Osteoblast (primary cell): ENCODE measurements at places on chromosomes 2 and 18. TPM values are rescaled to one million over a fixed set of nuclear protein-coding genes. Genes with fewer than 3 reads are reported as not detected.

DNA sequence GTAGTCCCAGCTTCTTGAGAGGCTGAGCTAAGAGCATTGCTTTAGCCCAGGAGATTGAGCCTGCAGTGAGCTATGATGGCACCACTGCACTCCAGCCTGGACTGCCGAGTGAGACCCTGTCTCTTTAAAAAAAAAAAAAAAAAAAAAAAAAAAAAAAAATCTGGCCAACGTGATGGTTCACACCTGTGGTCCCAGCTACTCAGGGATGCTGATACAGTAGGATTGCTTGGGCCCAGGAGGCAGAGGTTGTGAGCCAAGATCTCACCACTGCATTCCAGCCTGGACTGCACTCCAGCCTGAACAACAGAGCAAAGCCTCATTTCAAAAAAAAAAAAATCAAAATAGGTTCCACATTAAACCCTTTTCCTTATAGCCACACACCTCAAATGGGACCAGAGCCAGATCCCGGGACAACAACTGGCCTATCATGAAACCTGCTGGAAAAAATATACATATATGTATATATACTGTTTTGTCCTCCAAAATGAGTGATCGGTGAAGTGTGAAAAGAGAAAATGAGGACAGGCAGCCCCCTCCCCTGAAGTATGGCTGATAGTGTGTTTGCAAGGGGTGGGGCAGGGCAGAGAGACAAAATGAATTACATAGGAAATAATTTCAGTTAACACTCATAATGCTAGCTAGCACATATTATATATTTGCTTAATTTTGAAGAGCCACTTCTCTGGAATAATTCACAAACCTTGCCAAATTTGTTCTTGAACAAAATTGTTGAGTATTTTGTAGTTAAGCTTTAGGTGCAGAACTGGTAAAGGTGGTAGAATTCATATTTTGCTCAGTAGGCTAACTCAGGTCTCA lies 22.9 kb downstream of the MAPRE2 start:
- H3K27me3 ChIP-seq = no peaks in the 10 kb centered on the region
- H3K4me3 ChIP-seq = no peak overlapping the region
- H3K4me1 ChIP-seq = no peaks in the 10 kb centered on the region
- no peak for DNase-seq
- no peak overlapping the region for H3K27ac ChIP-seq
- no peaks in the 10 kb centered on the region for H3K36me3 ChIP-seq

GRCh38 chr18:6058941-6059340 lies 163.6 kb upstream of the TMEM200C start:
- H3K27me3 ChIP-seq = no peaks in the 10 kb centered on the region
- DNase-seq = no peak
- no peak overlapping the region for H3K4me3 ChIP-seq
- no peaks in the 10 kb centered on the region for H3K36me3 ChIP-seq
- H3K4me1 ChIP-seq = peaks cover 24% of the 10 kb centered on the region
- no peak overlapping the region for H3K27ac ChIP-seq

DNA sequence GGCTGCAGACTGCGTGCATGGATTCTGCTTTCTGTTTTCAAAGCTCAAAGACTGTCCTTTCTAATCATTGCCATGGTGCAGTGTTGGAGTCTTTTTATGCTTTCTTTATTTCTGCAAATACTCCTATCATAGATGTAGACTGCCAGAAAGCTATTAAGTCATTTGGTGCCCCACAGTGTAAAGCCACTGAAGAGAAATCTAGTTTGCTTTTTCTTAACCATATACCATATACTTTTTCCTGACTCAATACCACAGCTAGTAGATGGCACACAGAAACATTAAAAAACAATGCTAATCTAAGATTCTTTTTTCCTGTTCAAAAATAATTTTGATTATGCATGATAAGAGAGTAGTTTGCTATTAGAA lies 109.9 kb upstream of the RAB27B start:
- no peak overlapping the region for H3K27ac ChIP-seq
- peaks cover 11% of the 10 kb centered on the region for H3K4me1 ChIP-seq
- H3K4me3 ChIP-seq = peak overlapping the region; percentile 71
- H3K36me3 ChIP-seq = no peaks in the 10 kb centered on the region

- no peaks in the 10 kb centered on the region for H3K27me3 ChIP-seq
- no peaks in the 10 kb centered on the region for H3K36me3 ChIP-seq
- no peak overlapping the region for H3K4me3 ChIP-seq
These were observed 46.9 kb downstream of the RMDN2 start for GRCh38 chr2:37971971-37972370.

DNA sequence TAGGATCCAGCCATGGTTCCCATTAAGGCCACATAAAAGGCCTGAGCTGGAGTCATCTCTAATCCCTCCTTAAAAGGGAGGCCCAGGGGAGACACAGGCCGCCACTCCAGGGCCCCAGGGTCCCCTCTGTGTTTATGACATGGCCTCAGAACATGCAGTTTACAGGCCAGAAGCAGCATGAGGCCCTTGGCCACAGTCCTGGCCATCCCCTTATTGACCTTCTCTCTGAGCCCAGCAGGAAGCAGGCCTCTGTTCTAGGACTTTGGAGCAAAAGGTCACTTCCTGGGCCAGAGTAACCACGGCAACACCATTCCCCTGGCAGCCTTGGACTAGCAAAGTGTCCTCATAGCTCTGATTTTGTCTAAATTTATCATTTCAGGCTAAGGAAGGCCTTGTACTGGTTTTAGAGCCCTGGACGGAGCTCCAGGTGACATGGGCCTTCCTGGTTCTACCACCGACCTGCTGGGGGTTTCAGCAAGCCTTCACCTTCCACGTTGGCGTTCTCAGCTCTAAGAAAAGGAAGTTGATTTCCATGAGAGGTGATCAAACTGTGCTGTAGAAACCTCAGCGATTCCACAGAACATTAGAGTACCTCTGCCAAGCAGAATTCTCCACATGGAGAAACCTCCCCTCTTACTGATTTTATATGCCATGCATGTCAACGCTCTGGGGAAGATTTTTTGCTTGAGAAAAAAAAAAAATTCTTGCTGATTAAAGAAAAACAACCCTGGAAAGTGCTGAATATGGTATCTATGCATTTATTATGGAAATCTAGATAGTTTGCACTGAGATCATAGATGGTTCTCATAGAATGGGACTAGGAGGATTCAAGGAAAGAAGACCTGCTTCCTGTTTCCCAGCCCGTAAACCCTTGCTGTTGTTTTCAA lies 53.7 kb downstream of the HS1BP3 start:
- no peaks in the 10 kb centered on the region for H3K36me3 ChIP-seq
- peaks cover 39% of the 10 kb centered on the region for H3K4me1 ChIP-seq
- H3K27ac ChIP-seq = peak overlapping the region; percentile 17

- peaks cover 15% of the 10 kb centered on the region for H3K4me1 ChIP-seq
- H3K27ac ChIP-seq = no peak overlapping the region
- H3K36me3 ChIP-seq = no peaks in the 10 kb centered on the region
These were observed 1.9 kb downstream of the CYP26B1 start for GRCh38 chr2:72145658-72146329.

GRCh38 chr2:178008636-178009289 lies 63.8 kb downstream of the PDE11A start:
- no peaks in the 10 kb centered on the region for H3K36me3 ChIP-seq
- no peak overlapping the region for H3K4me3 ChIP-seq
- H3K27me3 ChIP-seq = no peaks in the 10 kb centered on the region
- no peaks in the 10 kb centered on the region for H3K4me1 ChIP-seq
- no peak for DNase-seq
- no peak overlapping the region for H3K27ac ChIP-seq

GRCh38 chr2:75573145-75573878 lies 12.6 kb upstream of the EVA1A start:
- H3K4me3 ChIP-seq = no peak overlapping the region
- no peaks in the 10 kb centered on the region for H3K36me3 ChIP-seq
- H3K27me3 ChIP-seq = no peaks in the 10 kb centered on the region
- DNase-seq = no peak

DNA sequence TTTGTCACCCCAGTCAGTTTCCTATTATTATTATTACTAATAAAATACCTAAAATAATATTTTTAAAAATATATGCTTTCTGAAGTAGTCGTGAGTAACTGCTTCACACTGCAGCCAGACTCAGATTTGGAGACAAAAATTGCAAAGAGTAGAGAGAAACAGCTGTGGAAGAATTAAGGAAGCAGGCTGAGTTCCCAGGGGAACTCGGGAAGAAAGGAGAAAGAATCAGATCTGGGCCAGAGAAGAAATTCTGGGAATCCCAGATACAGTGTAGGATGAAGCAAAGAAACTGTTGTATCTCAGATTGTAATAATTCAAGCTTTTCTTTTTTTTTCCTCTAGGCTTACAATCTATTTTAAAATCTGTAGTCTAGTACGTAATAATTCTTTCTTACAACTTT lies 182.3 kb downstream of the FTCDNL1 start:
- H3K4me3 ChIP-seq = no peak overlapping the region
- H3K36me3 ChIP-seq = no peaks in the 10 kb centered on the region
- no peaks in the 10 kb centered on the region for H3K4me1 ChIP-seq
- H3K27ac ChIP-seq = no peak overlapping the region

DNA sequence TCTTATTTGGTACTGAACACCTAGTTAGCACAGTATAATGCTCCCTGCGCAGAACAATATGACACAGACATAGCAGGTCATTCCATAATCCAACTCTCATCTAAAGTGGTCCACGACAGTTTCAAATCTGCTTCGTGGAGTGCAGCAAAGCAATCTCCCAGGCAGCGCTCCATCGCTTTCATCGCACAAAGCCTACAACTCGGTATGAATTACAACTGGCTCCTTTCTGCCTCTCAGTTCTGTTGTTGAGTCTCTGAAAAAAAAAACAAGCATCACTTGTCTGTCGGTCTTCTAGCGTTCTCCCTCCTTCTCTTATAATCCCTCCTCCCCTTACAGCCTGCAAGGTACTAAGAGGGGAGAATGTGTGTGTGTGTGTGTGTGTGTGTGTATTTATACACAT lies 123.5 kb downstream of the FIGN start:
- H3K4me1 ChIP-seq = no peaks in the 10 kb centered on the region
- no peak overlapping the region for H3K27ac ChIP-seq
- H3K4me3 ChIP-seq = no peak overlapping the region
- no peaks in the 10 kb centered on the region for H3K27me3 ChIP-seq

GRCh38 chr2:8552293-8552801 lies 129.5 kb upstream of the ID2 start:
- H3K4me1 ChIP-seq = no peaks in the 10 kb centered on the region
- H3K27me3 ChIP-seq = no peaks in the 10 kb centered on the region
- H3K27ac ChIP-seq = no peak overlapping the region

DNA sequence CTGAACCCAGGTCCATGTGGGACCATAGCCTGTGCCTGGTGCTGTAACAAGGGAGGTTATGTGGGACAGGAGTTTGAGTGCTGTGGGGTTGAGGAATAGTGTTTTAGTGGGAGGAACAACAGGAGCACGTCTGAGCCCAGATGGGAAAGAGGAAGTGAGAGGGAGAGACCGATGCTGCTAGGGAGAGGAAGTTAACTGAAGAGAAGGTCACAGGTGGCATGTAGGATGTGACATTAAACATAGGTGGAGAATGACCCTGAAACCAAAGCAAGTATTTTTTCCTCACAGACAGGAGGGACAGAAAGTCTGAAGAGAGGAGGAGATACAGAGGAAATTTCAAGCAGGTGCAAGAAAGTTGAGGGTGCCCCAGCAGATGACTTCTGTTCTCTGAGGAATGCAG lies 87.8 kb downstream of the ACOXL start:
- no peak overlapping the region for H3K27ac ChIP-seq
- H3K4me1 ChIP-seq = no peaks in the 10 kb centered on the region
- peaks cover 12% of the 10 kb centered on the region for H3K27me3 ChIP-seq
- H3K4me3 ChIP-seq = no peak overlapping the region

- H3K36me3 ChIP-seq = no peaks in the 10 kb centered on the region
- DNase-seq = peak; percentile 4
- no peaks in the 10 kb centered on the region for H3K27me3 ChIP-seq
- no peaks in the 10 kb centered on the region for H3K4me1 ChIP-seq
These were observed 13.3 kb upstream of the GALM start for GRCh38 chr2:38652431-38653273.

- H3K36me3 ChIP-seq = no peaks in the 10 kb centered on the region
- peaks cover 16% of the 10 kb centered on the region for H3K4me1 ChIP-seq
- H3K4me3 ChIP-seq = no peak overlapping the region
- no peaks in the 10 kb centered on the region for H3K27me3 ChIP-seq
- no peak overlapping the region for H3K27ac ChIP-seq
These were observed 2.4 kb upstream of the ANTXR1 start for GRCh38 chr2:69010437-69011194.

DNA sequence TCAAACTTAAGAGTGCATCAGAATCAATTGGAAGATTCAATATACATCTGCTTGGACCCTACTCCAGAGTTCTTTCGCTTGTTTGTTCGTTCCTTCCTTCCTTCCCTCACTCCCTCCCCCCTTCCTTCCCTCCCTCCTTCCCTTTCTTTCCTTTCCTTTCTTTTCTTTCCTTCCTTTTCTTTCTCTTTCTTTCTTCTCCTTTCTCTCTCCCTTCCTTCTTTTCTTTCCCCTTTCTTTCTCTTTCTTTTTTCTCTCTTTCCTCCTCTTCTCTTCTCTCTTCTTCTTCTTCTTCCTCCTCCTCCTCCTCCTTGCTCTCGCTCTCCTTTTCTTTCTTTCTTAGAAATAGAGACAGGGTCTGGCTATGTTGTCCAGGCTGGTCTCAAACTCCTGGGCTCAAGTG lies 45.9 kb downstream of the MTHFD2 start:
- H3K36me3 ChIP-seq = no peaks in the 10 kb centered on the region
- no peak overlapping the region for H3K27ac ChIP-seq
- DNase-seq = no peak
- no peaks in the 10 kb centered on the region for H3K4me1 ChIP-seq

GRCh38 chr2:100200985-100201384 lies 58.6 kb upstream of the AFF3 start:
- no peak overlapping the region for H3K27ac ChIP-seq
- peaks cover 20% of the 10 kb centered on the region for H3K4me1 ChIP-seq
- no peak overlapping the region for H3K4me3 ChIP-seq
- no peaks in the 10 kb centered on the region for H3K36me3 ChIP-seq
- peak; percentile 55 for DNase-seq

The MARCHF7 gene
- 102 and 106 TPM in 2 replicates for total RNA-seq

The CYP26B1 gene
- total RNA-seq = under 0.01 TPM in 2 replicates

The NFATC1 gene
- 5.3 and 6.2 TPM in 2 replicates for total RNA-seq

The OBSL1 gene
- total RNA-seq = 60.4 and 65.9 TPM in 2 replicates

The STPG4 gene
- total RNA-seq = 0.59 and 0.72 TPM in 2 replicates
